Stimulated activated effector memory CD8-positive, alpha-beta T cell treated with anti-CD3 and anti-CD28 coated beads, Interleukin-12 subunit alpha, Interleukin-12 subunit beta, amount 100 ng/mL, for 72 hours (primary cell): ENCODE measurements at places on chromosomes 7 and 10.

DNA sequence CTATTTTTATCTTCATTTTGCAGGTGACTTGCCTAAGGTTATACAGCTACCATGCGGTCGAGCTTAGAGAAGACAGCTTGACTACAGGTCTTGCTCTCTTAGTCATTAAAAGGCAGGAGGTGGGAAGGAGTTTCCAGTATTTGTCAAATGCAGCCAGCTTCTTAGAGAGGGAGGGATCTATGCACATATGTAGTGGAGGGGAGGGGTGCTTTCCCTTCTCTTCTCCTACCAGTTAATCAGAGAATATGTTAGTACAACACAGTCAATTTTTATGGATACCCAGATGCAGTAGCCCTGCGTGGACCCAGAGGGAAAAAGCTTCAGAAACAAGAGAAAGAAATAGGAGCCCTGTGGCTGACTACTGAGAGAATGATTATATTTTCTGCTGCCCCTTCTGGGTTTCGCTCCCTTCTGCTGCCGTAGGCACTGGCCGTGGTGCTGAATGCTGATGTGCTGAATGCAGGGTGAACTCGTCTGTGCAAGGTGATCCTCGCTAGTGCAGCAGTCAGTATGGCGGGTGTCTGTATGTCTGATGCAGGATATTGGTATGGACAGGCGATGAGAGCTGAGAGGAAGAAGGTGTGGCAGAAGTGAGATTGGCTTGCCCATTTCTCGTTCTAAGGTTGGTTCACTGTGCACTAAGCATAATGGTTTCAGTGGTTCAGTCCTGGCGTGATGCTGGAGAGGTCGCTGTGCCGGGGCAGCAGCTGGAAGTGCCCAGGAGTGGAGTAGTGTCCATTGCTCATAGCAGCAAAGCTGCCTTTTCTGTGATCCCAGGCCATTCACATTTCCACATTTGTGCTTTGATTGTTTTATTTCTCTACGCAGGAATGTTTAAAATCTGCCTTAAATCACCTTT, 189.2 kb upstream of the PODXL start:
- DNase-seq: no peak

GRCh38 chr7:77439572-77439971, 23.4 kb upstream of the GSAP start:
- no peak for DNase-seq

DNA sequence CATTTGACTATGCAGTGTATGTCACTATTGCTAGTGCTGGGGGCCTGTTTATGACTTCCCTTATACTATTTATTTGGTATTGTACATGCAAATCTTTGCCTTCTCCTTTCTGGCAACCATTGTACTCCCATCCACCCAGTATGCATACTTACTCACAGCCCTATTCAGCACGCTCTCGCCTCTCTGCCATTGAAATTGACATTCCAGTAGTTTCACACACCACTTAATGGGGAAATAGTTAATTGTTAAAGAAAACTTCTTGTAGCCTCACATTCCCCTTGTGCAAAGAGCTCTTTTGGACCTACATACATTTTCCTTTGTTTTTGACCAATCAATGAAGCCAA, 9.9 kb downstream of the CLDN12 start:
- no peak for DNase-seq

DNA sequence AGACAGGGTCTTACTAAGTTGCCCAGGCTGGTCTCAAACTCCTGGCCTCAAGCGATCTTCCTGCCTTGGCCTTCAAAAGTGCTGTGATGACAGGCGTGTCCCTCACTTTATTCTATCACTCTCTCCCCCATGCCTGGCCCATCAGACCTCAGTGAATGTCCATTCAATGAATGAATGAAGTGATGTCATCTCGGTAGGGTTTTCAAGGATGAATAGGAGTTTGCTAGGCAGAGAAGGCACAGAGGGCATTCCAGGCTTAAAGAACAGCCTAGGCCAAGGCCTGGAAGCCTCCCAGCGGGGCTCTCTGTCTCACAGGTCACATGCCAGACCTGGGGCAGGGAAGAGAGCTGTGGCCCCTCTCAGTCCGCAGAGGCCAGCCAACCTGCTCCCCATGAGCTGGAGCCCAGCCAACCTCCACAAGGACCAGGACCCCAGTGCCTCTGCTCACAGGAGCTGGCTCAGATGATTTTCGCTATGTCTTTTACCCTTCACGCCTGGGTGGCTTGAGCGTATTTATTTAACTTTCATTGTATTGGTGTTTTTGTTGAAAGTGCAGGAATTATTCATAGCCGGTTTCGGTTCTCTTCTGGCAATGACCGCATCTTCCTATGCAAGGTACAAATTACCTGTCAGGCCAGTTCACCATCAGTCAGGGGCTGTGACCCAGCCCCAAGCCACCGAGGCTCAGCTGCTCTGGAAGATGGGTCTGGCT, 11.8 kb upstream of the TNRC18 start:
- no peak for DNase-seq

DNA sequence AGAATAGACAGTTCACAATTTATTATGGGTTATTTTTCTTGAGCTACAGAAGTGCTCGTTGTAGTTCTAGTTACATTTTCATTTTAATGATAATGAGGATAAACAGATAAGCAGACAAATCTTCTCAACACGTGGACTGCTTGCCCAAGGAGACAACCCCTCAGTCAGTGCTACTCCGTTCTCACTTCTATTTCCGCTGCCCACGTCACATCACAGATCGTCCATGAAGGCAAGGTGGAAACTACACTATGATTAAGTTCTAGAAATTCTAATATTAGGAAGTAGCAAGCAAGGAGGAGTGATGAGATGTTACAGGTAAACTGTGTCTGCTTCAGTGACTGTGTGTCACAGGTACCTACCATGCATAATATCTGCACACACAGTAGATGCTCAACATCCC, 210.5 kb downstream of the CHCHD3 start:
- DNase-seq: no peak

DNA sequence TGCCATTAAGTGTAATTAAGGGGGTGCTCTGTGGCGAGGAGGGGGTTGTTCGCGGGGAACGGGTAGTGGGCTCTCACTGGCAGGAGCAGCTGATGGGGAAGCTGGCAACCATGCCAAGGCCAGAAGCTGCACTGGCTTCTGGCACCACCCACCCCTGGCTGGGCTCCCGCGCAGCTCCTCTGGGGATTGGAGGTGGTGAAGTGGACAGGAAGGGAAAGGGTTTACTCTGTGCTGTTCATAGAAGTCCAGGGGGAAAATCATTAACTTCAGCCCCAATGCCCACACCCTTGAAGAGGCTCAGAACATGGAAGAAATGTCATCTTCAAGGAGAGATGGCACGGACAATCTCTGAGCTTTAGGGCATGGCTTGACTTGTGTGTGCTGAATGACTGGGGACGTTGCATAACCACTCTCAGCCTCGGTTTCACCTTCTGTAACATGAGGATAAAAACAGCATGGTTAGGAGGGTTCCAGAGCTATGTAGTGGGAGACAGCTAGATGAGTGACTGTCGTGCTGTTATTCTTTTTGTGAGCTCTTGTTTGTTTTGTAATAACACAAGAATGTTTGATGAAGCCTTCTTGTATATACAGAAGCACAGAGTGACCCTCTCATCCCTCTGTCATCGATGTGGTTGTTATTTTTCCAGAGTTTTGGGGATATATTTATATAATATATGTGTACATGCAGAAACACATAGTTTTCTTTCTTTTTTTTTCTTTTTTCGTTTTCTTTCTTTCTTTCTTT, 29.9 kb downstream of the KAZALD1 start:
- no peak for DNase-seq

DNA sequence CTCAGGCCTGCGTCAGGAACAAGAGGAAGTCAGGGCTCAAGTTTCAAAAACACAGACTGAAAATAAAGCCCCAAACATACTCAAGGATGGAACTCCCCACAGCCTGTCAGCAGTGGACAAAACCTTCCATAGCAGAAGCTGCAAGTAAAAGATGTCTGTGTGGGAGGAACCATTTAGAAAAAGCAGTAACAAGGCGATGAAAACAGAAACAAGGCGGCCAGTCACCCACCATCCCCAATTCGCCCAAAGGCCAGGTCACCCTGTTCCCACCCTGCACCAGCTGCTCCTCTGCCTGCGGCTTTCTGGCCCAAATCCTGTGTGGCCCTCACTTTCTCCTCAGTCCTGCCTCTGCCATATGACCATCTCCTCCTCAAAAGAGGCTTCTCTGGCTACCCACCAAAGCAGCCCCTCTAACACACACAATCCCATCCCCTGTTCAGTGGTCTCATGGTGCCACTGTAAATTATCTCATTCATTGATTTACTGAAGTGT, 27.8 kb downstream of the KCNMA1 start:
- no peak for DNase-seq

DNA sequence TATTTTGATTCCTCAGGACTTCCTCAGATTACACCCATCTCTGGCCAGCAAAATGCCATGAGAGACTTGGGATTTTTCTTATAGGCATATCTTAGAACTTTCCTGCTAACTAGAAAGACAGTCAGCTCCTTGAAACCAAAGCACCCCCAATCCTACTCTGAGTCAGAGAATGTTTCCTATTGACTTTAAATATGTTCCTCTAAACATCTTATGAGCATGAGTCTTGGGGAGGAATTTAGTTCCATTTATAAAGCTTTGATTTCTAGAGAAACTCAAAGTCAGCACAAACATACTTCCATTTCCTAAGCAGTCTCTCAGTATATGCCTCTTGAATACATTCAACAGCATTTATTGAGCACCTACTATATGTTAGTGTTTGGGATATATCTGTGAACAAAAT, 128.5 kb downstream of the INHBA start:
- DNase-seq: no peak

GRCh38 chr10:110764378-110764777, 107.3 kb upstream of the PDCD4 start:
- DNase-seq: no peak

DNA sequence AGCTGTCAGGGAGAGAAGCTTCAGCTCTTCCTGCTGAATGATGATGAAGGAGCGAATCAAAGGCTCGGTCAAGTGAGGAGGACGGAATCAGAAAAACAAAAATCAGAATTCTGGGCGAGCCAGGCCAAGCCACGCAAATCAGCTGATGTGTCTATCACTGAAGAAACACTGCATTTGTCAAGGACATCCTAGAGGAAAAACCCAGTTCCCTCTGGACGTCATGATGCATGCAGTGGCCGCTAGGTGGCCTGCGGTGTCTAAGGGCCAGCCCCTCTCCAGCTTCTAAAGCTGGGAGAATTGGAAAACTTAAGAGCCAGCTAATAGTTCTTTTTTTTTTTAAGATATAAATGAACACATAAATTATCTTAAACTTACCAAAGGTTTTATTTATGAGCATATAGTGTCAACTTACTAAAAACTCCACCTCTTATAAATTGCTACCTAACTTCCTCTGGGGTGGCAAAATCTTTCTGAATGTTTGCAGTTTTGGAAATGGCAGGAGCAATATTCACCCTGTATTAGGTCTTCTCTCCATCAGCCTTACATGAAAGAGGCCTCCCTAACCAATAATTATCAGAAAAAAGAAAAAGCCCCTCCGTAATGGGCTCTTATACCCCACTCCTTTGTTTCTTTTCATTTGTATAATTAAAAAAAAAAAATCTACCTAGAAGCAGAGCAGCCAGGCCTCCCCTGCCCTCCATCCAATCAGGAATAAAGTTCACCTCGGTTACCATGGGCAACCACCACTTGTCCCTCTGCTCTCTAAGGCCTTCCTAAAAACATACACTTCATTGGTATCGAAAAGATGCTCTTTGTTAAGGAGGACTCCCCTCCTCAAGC, 186.8 kb downstream of the USP6NL start:
- no peak for DNase-seq

DNA sequence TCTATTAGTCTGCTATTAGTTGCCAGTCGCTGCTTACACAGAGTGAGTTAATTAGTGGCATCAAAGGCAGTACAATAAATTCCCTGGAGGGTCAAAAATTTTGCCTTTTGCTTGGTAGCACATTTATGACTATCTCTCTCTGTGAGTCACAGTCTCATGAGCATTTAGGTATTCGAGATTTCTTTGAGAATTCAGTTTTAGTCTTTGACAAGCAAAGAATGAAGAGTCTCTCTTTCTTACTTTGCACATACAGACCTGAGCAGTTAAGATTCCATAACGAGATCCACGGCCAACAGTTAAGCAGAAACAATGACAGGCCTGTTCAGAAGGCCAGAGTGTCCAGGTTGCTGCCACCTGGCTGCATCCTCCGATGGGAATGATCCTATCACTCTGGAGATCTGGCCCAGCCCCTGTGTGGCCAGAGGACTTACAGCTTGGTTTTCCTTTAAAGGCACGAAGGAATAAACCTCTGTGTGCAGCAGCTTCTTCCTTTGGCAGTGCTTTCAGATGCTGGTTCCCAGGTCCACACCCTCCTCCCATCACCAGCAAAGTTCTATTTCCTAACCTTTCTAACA, 80.6 kb downstream of the GLI3 start:
- no peak for DNase-seq

DNA sequence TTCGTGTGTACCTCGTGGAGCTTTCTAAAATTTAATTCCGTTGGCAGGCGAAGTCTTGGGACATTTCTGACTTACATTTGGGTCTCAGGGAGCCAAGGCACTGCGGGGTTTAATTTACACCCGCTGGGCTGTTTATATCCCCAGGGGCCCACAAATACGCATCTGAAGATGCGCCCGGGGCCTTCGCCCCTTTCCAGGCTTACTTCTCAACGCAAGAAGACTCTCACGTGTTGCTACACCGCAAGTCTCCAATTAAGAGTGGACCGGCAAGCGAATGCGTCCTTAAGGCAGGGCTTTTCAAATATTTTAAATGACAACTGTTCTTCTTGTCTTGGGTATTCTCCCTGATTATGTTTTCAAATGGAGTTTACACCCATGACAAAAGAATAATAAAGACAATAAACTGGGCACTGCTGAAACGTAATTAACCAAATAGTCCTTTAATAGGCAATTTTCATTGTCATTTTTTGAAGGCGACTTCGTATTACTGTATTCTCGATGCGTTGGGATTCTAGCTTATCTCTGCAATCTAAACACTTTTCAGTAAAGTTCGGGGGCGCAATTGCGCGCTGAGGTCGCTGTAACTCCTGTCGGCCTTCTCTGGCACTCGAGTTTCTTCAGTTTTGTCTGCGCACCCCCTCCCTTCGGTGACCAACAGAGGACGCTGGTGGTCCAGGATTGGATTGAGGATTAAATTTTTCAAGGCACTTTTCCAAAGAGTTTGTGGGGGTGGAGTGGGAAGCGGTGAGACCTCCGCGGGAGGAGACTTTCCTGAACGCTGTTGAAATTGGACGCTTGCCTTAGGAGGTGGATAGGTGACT, 837 bp upstream of the IGFBP3 start:
- no peak for DNase-seq

DNA sequence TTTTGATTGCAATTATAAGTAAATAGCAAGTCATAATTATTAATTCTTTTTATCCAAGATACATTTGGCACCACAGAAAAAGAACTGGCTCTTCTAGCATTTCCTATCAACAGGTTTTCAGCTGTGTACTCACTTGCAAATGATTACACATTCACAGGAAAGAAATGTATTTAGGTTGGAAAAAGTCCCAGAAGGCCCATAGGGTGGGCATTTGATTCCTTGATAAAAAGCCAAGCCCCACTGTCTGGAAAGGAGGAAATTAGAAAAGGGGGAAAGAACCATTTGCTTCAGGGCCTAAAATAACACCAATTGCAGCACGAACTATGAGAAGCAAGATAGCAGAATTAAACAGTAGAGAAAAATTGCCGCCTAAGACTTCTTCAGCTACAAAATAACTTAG, 80.8 kb upstream of the COL1A2 start:
- no peak for DNase-seq

GRCh38 chr7:39753823-39754325, 130.5 kb downstream of the RALA start:
- DNase-seq: no peak

GRCh38 chr7:78912781-78913180, 540.7 kb downstream of the MAGI2 start:
- no peak for DNase-seq

GRCh38 chr10:4391683-4392082, 434.3 kb upstream of the AKR1E2 start:
- DNase-seq: no peak
